ENCODE measurements at places on chromosomes 16 and 17. TPM values are rescaled to one million over a fixed set of nuclear protein-coding genes. Genes with fewer than 3 reads are reported as not detected.

OSGIN1 gene
- total RNA-seq = 1.1 TPM

VWA3A gene
- total RNA-seq = 0.33 TPM

PLCD3 gene
- total RNA-seq = 3.8 TPM

EFCAB3 gene
- not detected for total RNA-seq

C17orf100 gene
- total RNA-seq = 4.0 TPM

ARL17B gene
- 39.0 TPM for total RNA-seq

DNAH17 gene
- 0.78 TPM for total RNA-seq

C1QTNF1 gene
- not detected for total RNA-seq

CDC42EP4 gene
- 1.1 TPM for total RNA-seq

PRSS53 gene
- 13.5 TPM for total RNA-seq

QRICH2 gene
- total RNA-seq = 5.5 TPM

OTOP3 gene
- not detected for total RNA-seq

AIPL1 gene
- total RNA-seq = not detected

CA4 gene
- total RNA-seq = not detected

TLCD1 gene
- 1.0 TPM for total RNA-seq

PLA2G10 gene
- not detected for total RNA-seq

MT1M gene
- not detected for total RNA-seq

MYCBPAP gene
- total RNA-seq = 6.8 TPM

CD300H gene
- total RNA-seq = not detected

MRC2 gene
- total RNA-seq = 8.7 TPM

TLCD3B gene
- not detected for total RNA-seq
